ENCODE measurements at places on chromosomes 3 and 15.

GRCh38 chr15:88061452-88061851 is 195.1 kb downstream of the NTRK3 start:
- DNase-seq, result no peak

GRCh38 chr3:195204360-195205163 is 66.4 kb downstream of the XXYLT1 start:
- peak; percentile 68 for DNase-seq

- DNase-seq, result no peak
Observed at GRCh38 chr3:120033596-120033995, 60.7 kb downstream of the GSK3B start.

GRCh38 chr3:102089904-102090720 is 240.8 kb downstream of the NFKBIZ start:
- no peak for DNase-seq

DNA sequence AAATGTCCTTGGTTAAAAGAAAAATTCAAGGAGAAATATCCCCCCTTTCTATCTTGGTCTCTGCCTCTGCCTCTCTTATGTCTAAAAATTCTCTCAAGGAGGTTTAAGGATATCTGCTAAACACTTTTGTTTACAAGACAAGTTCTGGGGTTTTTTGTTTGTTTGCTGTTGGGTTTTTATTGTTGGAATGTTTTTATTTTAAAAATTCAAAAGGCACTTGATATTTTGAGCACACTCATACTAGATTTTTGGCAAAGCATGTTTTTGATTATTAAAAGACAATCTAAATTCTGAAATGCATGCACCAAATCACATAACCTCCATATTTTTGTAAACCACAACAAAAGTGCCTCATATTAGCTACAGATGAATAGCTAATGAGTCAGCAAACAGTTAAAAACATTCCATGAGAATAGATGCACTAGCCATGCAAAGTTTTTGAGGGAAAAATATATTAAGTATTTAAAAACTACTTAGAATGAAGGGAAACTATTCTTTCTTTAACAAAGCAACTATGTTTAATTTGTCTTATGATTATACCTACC is 84.6 kb downstream of the ZBTB20 start:
- no peak for DNase-seq

DNA sequence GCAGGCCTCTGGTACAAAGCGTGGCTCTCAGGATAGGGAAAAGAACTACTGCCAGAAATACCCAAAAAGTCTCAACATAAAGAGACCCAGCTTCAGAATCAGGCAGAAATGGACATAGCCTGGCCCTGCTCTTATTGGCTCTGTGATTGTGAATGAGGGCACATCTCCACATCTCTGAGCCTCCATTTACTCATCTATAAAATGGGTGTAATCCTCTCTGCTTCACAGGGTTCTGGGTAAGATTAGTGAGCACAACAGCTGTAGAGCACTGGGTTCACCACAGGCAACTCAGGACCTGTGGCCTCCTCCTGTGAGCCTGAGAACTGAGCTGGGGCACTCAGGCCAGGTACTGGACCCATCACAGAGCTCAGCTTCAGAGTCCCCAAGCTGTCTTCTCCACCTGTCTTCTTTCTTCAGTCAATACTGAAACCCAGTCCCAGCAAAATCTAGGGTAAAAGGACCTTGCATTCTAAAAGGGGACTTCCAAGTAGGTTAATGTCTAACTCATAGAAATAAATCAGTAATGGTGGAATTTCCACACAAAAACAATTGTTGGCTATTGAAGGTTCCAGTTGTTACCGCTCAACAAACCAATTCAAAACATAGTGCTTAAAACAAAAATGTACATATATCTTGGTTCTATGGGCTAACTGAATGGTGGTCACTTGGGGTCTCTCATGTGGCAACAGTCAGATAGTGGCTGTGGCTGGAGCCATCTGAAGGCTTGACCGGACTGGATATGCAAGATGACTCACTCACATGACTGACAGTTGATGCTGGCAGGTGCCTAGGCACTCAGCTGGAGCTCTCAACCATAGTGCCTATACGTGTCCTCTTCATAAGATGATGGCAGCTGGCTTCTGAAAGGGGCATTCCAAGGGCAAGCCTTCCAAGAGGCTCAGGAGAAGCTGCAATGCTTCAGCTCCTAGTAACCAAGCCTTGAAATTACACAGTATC is 47.3 kb downstream of the TRIM42 start:
- no peak for DNase-seq

DNA sequence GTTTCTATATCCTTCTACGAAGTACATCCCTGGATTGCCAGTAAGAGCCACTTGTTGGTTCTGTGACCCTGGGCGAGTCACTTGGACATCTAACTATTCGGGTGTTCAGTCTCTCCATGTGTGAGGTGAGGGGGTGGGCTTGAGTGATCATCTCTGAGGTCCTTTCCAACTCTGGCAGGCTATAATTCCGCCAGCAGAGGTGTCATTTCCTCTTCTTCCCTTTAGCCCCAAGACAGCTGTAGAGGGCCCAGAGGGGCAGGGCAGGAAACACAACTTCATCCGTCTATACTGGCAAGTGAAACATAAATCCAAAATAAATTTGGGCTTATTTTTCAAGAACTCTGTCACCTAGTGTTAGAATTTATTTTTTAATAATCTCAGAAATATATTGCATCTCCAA is 38.1 kb downstream of the C2CD4A start:
- DNase-seq, result no peak

- no peak for DNase-seq
Observed at GRCh38 chr15:74367296-74367854, at the start of gene CYP11A1. Gene CYP11A1 (minus strand): TSS chr15:74367646. CDS start chr15:74367585, 61 bp downstream.

- DNase-seq, result no peak
Observed at GRCh38 chr15:79602180-79602579, 170.0 kb downstream of the MINAR1 start.

DNA sequence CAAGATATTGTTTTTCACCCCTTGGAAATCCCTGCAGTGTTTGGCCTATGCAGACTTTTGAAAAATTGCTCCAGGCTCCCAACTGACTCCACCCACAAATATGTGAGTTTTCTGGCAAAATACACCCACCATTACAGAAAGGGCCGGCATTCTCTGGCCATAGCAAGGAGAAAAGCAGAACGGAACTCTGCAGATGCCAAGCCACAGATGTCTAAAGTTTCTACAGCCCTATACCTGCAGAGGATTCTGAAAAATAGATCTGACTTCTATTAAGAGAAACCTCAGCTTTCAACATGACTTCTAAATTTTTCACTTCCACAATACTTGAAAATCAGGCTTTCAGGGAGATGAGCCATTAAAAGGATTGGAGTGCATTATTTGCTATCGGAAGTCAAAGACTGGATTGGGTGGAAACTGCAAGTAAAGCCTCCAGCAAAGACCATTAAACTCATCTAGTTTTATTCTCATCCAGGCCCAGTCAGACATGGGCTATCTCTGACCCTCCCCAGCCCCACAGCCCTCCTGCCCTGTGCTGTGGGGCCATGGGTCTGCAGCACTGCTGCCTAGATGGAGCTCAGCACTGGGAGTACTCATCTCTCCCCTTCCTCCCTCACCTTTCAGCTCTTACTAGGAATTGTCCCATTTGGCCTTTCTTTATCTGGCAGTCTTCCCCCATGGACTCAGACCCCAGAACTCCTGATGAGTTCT is 243.1 kb upstream of the GOLGA6L4 start:
- no peak for DNase-seq

DNA sequence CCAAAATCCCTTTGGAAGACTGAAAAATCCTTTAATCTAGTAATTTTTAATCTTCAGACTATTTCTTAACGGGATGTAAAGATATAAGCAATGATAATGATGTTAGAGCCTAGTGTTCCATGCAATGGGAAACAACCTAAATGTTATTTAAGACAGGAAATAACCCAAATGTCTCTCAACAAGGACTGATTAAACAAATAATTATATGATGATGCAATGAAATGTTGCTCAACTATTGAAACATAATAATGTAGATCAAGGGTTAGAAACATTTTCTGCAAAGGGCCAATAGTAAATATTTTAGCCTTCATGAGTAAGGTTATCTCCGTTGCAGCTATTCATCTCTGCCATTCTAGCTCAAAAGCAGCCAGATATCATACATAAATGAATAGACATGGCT is 275.4 kb downstream of the NEK10 start:
- no peak for DNase-seq

DNA sequence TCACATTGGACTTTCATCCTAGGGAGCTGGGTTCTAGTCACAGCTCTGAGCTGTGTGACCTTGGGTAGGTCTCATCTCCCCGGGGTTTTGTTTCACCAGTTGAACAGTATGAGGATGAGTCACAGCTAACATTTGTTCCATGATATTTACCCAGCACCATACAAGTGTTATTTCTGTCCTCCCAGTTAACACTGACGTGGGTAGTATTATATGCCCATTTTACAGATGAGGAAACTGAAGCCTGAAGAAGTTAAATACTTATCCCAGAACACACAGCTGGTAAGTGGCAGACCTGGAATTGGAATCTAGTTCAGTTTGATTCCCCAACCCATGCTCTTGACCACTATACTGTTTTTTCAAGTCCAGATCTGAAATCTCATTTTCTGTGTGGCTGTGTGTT is 908 bp upstream of the RARB start:
- DNase-seq, result no peak

DNA sequence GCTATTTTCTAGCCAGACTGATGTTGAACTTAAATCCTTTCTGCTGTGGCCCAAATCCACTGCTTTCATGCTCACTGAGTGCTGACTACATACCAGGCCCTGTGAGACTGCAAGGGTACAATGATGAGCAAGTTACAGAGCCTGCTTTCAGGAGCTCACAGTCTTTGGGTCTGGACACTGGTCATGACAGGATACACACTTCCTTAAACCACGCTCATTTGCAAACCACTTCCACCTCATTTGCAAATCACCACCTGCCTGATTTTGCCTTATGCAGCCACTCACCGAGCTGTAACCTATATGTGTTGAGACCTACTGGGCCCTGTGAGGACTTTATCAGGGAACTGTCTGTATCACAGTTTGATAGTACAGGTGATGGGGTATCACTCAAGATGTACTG is 50.2 kb upstream of the LRRC58 start:
- no peak for DNase-seq

GRCh38 chr15:39778021-39778420 is 4.6 kb downstream of the FSIP1 start:
- DNase-seq, result no peak

DNA sequence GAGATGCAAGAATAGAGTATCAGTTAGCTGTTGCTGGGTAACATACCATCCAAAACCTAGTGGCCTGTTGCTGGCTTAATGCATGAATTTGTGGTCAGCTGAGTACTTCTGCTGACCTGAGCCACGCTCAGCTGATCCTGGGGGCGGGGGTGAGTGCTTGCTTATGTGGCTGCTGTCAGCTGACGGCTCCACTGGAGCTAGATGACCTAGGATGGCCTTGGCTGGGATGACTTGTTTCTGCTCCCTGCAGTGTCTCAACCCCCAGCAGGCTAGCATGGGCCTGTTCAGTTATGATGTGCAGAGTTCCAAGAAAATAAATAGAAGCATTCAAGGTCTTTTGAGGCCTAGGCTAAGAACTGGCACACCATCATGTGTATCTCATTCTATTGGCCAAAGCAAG is 63.9 kb downstream of the FBLN2 start:
- DNase-seq, result no peak

DNA sequence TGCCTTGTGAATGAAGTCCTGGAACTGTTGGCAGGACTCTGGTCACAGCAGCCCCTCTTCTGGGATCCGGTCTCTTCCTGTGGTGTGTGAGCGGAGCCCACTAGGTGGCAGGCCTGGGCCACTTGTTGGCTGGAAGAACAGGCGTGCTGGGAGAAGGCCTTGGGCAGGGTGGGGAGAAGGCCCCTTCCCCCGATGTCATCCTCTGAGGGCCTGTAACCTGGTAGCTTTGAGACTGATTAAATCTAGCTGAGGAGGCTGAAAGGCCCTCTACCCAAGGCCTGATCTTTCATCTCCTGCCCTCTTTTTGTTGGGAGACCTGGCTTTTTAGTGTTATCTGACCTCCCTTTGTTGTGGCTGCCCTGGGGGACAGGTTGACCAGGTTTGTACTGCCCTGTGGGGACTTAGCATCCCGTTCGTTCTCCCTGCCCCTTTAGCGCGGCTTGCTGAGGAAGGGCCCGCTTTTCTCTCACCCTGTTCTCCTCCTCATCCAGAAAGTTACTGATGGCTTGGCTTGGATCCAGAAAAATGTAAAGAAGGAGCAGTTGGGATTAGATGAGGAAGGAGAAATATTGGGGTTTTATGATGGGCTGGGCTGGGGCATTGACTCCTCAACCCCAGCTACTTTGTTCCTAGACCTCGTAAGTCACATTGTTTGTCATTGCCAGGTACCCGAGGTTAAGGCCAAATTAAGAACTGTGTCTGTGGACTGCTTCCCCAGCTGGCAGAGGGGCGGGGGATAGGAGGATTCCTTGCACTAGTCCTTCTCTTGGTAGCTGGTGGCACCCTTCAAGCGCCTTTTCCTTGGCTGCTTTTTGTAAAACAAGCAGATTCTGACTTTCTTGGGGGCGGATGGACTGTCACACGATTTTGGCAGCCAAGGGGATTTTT is 48.5 kb downstream of the CHCHD6 start:
- peak; percentile 62 for DNase-seq

- DNase-seq, result peak; percentile 44
Observed at GRCh38 chr3:127694467-127695215, 21.9 kb downstream of the ABTB1 start.

GRCh38 chr3:147881933-147882332 is 472.8 kb downstream of the ZIC1 start:
- DNase-seq, result no peak

DNA sequence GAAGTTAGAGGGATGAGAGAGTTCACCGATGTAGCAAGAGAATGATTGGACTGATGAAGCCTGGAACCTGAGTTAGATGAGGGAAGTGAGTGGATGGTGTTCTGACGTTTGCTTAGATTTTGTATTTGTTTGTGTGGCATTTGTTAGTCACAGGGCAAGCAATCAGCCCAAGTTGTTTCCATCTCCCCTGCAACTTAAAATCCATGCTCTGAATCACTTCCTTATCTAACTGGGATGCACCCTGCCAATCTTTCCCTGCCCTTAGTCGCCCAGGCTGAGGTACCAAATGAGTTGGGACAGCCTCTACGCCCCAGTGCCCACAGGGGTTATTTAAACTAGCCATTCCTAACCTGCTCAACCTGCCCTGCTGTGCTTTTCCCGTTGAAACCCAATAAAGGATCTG is 12.6 kb downstream of the PAQR5 start:
- DNase-seq, result no peak

DNA sequence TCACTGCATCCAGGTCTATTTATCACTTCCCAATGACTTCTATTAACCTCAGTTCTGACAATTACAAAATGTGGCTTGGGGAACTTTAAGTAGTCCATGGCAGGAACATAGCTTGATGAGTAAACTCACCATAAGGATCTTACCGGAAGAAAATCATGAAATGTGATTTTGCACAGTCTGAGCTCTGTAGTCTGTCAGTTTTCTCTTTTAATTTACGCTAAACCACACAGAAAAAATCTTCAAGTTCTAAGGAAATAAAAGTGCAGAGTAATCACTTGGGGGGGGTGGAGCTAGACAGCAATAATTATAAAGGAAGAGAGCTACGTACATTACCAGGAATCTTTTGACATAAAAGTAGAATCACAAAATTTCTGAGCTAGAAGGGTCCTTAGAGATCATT is 9.2 kb downstream of the TBC1D5 start:
- no peak for DNase-seq

DNA sequence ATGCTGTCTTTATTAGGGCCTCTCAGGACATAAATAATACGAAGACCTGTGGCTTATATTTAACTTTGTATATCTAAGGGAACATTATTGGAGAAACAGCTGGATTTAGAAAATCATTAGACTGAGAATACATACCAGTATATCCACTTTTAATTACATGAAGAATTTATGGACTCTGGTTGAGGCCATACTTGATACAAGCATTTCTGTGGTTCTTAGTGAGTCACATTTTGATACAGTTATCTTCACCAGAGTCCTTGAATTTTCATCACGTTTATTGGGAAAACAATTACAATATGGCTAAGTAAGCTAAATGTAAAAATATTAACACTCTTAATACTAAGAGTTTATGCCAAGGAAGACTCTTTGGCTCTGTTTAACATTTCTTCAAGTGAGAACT is 9.9 kb downstream of the KIF23 start:
- DNase-seq, result no peak

Measured in NCI-H2171 (cell line).